ENCODE measurements at places on chromosomes 5 and 9. TPM values are rescaled to one million over a fixed set of nuclear protein-coding genes. Genes with fewer than 3 reads are reported as not detected.

GRCh38 chr9:108776920-108777639 is 78.7 kb downstream of the ACTL7B start:
- no peak for DNase-seq

DNA sequence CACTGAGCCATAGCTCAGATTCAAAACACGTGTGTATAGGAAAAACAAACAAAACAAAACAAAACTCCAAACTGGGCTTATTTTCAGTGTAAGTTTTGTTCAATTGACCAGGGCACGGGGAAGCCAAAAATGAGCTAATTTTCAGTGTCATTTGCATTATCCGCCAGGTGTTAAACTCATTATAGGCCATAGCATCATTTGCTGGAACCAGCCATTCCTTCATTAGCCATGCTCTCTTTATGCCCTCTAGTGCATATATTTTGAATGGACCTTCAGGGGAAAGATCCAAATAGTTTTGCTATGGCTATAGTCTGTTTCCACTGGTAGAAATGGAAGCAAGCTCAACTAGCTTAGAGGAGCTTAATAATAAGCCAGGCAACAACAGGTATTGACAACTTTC is 1205.2 kb upstream of the DMAC1 start:
- DNase-seq: no peak

GRCh38 chr5:94057217-94057616 is 315.8 kb upstream of the POU5F2 start:
- DNase-seq: no peak

DNA sequence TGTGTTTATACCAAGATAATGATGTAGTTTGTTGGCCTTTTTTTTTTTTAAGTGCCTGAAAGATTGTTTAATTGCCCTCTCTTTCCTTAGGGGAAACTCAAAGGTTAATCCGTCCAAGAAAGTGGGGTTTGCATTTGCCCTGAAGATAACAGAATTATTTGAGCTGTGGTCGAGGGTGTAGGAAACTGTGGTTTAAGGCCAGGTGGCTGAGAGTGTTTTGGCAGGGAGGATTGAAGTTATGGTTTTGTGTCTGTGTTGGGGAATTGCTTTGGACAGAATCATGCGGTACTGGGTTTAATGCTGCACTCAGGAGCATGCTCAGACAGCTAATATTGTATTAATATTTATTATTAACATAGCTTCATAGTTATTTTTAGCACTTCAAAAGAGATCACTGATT is 509.8 kb downstream of the EBF1 start:
- no peak for DNase-seq

DNA sequence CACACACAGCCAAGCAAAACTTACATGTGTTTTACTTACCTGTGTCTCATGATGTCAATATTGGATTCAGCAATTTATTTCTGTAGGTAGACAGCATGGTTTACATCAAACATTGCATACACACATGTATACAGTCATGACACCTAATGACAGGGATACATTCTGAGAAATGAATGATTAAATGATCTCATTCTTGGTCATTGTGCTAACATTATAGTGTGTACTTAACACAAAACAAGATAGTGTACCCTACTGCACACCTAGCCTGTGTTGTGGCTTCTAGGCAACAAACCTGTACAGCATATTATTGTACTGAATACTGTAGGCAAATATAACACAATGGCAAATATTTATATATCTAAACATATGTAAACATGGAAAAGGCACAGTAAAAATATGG is 28.0 kb downstream of the ISOC1 start:
- DNase-seq: no peak

GRCh38 chr9:95791695-95792094 is 83.8 kb upstream of the ERCC6L2 start:
- DNase-seq: no peak

GRCh38 chr9:117779760-117780159 is 75.6 kb downstream of the TLR4 start:
- no peak for DNase-seq

DNA sequence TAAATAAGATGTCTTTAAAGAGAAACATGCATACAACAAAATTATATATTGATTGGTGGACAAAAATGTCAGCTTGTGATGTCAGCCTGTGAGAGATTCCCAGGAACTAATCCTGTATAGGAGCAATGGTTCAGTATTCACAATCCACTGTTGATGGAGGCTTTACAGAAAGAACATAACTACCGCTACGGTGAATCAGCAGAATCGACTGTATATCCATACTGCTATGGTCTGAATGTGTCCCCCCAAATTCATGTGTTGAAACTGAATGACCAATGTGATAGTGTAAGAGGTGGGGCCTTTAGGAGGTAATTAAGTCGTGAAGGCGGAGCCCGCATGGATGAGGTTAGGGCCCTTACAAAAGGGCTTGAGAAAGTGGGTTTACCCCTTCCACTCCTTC is 40.4 kb upstream of the TBC1D2 start:
- DNase-seq: no peak

GRCh38 chr5:41636605-41637004 is 126.2 kb upstream of the PLCXD3 start:
- DNase-seq: no peak

DNA sequence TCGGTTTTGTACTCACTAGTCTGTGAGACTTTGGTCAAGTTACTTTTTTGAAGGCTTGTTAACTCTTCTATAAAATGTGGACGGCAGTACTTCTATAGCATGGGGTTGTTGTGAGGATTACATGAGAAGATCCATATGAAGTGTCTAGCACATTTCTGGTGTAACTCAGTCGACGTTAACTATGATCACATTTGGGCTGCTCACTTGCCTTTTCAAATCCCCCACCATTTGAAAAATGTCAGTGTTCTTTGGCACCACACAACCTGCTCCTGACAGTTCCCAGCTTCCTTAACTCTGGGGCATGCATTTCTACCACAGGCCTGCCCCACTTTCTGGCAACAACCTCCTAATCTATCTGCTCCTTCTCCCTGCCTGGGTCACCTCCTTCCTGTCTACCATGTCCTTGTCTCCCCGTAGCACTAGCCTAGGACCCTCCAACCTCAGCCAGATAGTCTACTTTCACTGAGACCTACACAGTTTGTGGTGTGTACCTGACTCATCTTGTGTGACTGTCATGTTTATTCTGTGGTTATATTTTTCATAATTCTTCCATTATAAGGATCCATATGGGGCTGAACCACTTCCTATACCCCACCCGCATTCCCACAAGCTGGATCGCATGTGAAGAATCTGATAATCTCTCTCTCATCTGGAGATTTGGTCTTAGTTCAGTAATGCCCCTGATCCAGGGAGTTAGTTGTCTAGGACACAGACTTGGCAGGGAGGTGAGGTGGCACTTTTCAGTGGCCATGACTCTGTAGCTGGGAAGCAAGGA is 30.2 kb upstream of the BASP1 start:
- DNase-seq: no peak

- DNase-seq: peak; percentile 49
Observed at GRCh38 chr9:100472788-100473275, at the start of gene TMEFF1. TMEFF1 (plus strand) TSS chr9:100473149; CDS start chr9:100473545, 396 bp downstream.

- DNase-seq: no peak
Observed at GRCh38 chr5:146820987-146821386, 57.6 kb downstream of the PPP2R2B start.

GRCh38 chr9:114034661-114035062 is 43.4 kb downstream of the AMBP start:
- no peak for DNase-seq

- DNase-seq: no peak
Observed at GRCh38 chr5:66612226-66612625, 16.0 kb downstream of the MAST4 start.

- no peak for DNase-seq
Observed at GRCh38 chr5:54717870-54718269, 200.3 kb downstream of the SNX18 start.

TRPM6 gene
- polyA plus RNA-seq: 1.3 TPM

DMRT3 gene
- polyA plus RNA-seq: 1.9 TPM

NOTCH1 gene
- 19.8 TPM for polyA plus RNA-seq

PRDM9 gene
- polyA plus RNA-seq: not detected

KCNV2 gene
- polyA plus RNA-seq: 0.19 TPM

ECSCR gene
- 30.4 TPM for polyA plus RNA-seq

MCTP1 gene
- polyA plus RNA-seq: 5.4 TPM

PCDHGB6 gene
- polyA plus RNA-seq: 7.2 TPM
